ENCODE measurements at places on chromosomes 2 and 18. TPM values are rescaled to one million over a fixed set of nuclear protein-coding genes. Genes with fewer than 3 reads are reported as not detected.

Gene FTCDNL1
- 0.43 TPM for polyA plus RNA-seq

Gene CNGA3
- 0.10 TPM for polyA plus RNA-seq

Gene UPP2
- polyA plus RNA-seq = 0.30 TPM

Gene ACVR1C
- polyA plus RNA-seq = 0.40 TPM

Gene MAB21L4
- polyA plus RNA-seq = 1.2 TPM

Gene RAPGEF4
- 8.4 TPM for polyA plus RNA-seq

Gene ANKRD44
- 20.4 TPM for polyA plus RNA-seq

Gene TTC27
- 26.4 TPM for polyA plus RNA-seq

Gene ABCG8
- 0.60 TPM for polyA plus RNA-seq

DNA sequence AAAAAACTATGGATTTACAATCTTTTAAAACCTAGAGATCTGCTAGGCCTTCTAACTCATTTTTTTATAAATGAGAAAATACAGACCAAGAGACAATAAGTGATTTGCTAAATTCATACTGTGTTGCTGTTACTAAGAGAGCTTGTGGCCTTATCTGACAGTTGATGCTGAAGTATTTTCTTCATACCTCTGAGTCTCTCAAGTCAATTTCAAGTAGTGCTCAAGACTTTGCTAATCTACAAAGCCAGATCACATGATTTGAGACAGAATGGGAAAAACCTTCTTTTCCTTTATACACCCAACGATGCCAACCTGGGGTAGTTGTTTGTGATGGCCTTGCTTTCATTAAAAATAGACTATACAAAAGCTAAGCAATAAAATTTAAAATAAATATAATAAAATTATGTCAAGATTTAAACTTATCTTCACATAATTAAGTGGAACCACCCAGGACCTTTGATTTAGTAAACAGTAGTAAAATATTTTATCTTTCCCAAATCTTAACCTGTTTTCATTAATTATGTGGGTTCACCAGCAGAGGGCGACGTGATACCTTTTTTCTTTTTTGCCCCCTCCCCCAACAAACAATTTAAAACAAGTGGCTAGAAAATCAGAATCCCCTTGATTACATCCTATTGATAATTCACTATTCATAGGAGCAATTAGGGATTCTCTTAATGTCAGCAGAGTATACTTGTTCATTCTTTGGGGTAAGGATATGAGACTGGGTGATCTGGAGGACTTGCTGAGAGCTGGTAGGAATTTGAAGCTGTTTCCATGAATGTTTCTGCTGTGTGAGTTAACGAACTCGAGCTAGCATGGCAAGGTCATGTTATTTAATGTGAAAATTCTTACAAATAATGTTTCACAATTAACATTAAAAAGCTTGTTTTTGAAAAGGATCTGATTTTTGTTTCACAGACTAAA is 49.6 kb upstream of the SLC5A7 start:
- peak; percentile 5 for DNase-seq

DNA sequence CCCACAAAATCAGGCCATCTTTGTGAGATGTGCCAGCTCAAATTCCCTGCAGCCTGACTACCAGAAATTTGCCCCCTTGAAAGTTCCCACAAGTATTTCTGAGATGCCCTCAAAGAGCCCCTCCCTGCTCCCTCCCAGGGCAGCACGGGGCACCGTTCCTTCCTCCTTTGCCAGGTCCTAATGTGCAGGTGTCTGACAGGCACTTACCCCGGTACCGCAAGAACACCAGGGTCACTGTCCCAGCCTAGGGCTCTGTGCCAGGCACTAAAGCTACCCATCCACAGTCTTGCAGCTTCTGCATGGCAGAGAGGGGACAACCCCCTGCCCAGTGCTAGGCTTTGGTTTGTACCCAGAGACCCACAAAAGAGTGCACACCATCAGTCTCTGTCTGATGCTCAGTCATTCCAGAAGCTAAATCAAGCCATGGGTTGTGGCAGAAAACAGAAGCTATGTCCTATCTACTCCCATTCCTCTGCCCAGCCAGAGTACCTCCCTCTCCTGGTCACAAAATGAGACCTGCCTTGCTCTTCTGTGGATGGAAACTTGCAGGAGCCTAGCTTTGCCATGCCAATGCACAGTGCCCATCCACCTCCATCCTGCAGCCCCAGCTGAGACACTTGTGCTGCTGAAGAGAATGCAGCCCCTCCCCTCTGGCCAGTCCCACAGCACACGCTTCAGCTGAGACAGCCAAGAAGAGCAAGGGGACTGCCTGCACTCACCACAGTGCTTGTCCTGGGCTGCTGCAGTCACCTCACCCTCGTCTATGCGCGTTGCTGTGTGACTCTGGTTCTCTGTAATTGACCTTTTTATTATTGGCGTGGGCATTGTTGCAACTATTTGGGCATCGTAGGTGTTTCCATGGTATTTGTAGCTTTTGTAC is 48.7 kb downstream of the INPP5D start:
- DNase-seq = no peak

DNA sequence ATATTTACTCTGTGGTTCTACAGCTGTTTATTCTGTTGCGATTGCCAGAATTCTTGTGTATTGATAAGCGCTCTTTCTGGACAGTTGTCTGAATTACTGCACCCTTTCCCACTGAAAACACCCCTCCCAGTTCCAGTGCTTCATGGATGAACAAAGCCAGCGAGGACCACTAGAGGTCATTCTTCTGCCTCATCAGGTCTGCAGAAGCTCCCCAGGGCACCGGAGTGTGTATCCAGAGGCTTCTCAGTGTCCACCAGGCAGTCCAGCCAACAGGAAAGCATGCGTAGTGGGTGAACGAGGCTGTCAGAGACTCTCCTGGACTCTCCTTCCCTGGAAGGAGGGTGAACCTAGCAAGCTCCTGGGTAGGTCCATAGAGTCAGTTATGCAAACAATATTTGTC is 40.6 kb upstream of the INHBB start:
- no peak for DNase-seq

- no peak for DNase-seq
Observed at GRCh38 chr2:168375195-168375798, 80.8 kb upstream of the CERS6 start.

DNA sequence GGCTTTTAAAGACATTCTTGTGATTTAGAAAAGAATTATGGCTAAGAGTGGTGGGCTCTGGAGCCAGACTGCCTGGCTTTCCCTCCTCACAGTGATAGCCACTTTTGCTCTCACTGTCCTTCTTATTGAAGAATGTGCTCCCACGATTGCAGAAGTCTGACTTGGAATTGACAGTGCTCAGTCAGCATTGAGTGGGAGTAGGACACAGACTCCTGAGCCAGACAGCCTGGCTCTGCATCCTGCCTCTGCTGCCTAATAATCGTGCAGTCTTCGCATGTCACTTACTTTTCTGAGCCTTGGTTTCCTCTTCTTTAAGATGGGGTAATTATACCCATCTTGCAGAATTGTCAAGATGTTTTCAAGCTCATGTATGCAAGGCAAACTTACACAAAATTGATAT is 23.3 kb downstream of the SPATS2L start:
- DNase-seq = no peak

DNA sequence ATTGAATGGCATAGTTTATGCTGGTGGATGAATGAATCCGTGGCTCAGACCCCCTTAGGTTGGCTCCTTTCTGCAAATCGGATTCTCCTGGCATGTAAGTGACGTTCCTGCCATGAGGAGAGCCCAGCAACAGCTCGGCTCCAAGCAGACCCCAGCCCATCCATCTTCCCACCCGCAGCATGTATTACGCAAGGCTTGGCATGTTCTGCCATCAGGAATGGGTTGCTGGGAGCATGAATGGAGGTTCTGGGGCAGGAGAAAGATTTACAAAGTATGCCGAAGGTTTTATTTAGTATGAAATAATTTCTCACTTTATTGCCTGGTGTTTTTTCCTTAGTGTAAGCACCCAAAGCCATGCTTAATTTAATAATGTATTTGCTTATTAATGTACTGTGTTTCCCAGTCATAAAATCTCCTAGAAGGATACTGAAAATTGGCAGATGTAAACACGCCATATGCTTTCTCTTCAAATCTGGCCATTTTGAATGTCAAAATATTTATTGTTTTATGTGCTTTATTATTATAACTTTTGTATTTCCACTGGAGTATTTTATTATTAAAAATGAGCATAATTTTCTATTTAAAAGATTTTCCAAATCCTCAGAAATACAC is 128.5 kb downstream of the ACKR3 start:
- DNase-seq = peak; percentile 65

DNA sequence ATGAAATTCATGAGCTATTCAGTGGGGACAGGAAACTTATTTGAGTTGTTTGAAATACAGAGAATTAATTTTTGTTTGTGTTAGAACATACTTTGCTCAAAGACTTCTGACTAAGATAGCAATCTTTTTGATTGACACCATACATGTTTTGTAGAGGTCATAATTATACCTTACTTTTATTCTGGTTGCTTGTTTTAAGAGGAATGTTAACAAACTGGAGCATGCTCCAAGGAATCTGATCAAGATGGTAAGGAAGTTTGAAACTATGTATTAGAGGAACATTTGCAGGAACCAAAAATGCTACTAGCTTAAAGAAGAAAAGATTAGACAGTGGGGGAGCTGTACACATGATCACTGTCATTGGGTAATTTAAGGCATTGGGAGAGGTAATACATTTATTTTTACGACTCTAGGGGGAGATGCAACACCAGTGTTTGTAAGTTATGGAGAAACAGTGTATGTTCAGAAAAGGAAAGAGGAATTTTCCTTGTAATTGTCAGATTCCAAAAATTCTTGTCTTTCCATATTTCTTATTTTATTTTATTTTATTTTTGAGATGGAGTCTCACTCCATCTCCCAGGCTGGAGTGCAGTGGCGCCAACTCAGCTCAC is 8.0 kb downstream of the AGFG1 start:
- peak; percentile 13 for DNase-seq

DNA sequence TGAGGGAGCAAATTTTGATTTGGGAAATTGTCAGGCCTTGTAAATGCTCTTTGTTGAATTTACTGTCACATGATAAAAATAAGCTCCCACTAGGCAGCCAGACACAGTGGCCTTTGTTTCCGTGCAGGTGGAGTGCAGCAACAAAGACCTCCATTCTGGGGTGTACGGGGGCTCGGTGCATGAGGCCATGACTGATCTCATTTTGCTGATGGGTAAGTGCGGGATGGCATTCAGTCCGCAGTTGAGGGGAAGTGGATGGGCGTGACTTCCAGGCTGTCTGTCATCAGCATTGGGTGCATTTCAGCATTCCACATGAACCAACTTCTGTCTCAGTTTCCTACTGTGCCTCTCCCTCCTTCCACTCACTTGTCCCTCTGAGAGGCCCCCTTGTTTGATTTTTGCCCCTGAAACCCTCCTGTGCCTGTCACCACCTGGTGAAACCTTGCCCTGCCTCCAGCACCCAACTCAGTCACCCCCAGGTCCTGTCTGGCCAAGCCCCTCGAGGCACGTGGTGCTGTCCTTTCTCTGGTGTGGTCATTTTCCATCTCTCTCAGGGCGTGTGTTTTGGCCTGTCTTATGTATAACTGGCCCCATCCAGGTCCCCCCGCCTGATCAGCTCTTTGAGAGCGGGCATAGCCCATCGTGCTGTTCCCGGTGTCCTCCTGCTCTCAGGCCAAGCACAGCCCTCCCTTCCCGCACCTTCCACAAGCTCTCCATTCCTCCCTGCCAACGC is 16.3 kb downstream of the CNDP2 start:
- no peak for DNase-seq

GRCh38 chr2:232779934-232780333 is 3.6 kb upstream of the KCNJ13 start:
- DNase-seq = peak; percentile 39

GRCh38 chr18:46759890-46760289 is 3.0 kb upstream of the ST8SIA5 start:
- DNase-seq = no peak

- no peak for DNase-seq
Observed at GRCh38 chr18:41972067-41972925, 17.3 kb downstream of the PIK3C3 start.

- DNase-seq = no peak
Observed at GRCh38 chr2:172460780-172461201, 33.4 kb downstream of the ITGA6 start.

DNA sequence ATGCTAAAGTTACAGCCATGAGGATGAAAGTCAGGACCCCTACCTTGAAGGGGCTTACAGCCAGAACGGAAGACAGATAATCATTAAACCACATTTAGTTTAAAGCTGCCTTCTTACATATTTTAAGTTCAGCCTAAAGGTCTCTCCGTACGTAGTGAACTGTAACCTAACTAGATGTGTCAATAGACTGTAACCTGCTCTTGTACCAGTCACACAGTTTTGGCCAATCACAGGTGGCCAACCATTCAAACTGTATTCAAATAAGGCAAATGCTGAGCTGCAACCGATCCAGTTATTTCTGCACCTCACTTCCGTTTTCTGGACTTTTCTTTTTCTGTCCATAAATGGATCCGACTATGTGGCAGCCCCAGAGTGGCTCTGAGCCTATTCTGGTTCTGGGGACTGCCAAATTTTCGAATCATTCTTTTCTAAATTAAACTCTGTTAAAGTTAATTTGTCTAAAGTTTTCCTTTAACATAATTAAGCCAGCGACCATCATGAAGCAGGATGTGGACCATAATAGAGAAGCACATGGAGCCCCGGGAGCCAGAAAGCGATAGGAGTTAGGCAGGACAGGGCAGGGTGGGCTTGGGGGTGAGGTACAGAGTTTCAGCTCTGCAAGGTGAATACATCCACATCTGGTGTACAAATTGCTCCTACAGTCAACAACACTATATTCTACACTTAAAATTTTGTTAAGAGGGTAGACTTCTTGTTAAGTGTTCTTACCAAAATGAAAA is 48.4 kb upstream of the YPEL5 start:
- DNase-seq = no peak

GRCh38 chr2:229050133-229050532 is 221.0 kb downstream of the PID1 start:
- DNase-seq = peak; percentile 18

DNA sequence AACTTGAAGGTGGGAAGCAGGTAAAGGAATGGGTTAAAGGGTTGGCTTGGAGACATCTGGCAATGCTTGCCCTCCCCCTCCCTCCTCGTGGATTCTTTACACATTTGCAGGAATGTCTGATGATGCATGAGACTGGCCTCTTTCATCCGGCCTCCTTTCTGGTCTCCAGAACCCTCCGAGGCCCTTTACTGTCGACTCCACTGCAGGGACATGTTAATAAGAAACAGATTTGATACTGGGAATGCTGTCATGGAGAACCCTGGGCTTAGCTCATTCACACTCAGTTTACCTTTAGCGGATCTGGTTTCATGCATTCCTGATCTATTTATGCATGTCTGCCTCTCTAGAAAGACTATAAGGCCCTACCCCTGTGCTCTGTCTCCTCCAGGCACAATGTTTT is 238.7 kb downstream of the TGIF1 start:
- DNase-seq = no peak

DNA sequence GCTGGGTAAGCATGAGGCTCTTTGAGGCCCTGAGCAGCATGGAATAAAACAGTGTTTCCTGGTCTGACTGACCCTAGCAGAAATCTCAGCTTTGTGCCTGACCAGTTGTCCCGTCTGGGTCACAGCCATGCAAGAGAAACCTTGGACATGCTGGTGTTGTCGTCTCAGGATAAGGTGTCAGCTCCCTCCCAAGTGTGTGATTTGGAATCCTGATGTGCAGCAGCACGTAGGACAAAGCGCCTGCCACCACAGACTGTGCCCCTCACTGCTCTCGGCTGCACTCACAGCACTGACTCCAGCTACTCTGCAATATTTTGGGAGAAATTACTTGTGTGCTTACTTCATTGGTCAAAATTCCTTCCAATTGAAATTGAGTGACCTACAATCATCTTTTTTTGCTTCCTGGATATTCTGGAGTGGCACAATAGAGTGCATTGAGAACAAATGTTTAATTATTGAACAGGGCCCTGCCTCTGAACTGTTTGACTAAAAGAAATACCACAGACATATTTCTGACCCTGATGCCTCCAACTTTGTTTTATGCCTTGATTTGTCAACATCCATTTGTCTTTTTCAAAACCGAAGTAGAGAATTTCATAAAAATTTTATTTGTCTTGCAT is 352.4 kb downstream of the SOCS6 start:
- DNase-seq = no peak

GRCh38 chr18:31269566-31269965 is 48.4 kb upstream of the DSG1 start:
- no peak for DNase-seq
